M059J (cell line): ENCODE measurements at places on chromosomes 7 and 10.

GRCh38 chr7:86785641-86786040 lies 141.9 kb downstream of the GRM3 start:
- DNase-seq: no peak

DNA sequence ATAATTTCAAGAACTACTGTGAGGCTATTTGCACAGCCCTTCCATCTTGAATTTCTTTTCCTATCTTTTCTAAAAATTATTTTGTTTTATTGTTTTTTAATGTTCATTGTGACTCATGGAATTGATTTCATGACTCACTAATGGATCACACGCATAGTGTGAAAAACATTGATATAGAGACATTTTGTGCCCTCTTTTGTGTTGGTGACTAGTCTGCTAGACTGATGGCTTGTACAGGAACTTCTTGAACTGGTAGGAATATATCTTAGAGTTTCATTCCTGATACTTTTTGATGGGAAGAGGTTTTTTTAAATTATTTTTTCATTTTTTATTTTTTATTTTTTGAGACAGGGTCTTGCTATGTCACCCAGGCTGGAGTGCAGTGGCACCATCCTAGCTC lies 12.6 kb upstream of the NOC3L start:
- no peak for DNase-seq

DNA sequence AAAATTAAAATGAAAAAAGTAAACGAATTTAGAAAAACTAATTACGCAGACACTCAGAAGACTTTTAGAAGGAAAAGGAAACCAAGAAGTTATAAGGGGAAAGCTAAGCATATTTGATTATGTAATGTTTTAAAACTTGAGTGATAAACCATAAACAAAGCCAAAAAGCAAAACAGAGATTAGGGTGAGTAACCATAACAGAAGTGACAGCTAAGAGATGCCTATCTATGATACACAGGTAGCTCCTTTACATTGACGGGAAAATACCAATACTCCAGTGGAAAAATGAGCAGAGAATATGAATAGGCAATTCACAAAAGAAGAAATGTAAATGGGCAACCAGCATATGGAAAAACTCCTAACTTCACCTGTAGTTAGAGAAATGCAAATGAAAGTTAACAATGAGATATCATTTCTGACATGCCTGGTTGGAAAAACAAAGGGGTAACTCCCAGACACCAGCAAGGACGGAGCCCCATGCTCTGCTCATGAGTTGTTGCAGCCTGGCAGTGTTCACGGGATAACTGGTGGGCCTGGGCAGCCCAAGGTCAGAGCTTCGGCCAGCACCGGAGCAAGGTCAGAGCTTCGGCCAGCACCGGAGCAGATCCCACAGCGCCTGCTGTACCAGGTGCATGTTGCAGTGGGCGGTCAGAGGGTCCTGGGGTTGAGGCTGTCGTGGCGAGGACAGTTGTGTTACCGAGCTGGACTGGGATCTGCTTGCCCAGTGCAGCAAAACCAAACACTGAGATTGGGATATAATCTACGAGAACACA lies 58.9 kb downstream of the ALOX5 start:
- DNase-seq: no peak

GRCh38 chr7:120806669-120807068 lies 51.3 kb downstream of the TSPAN12 start:
- no peak for DNase-seq

GRCh38 chr7:94514140-94514889 lies 4.7 kb downstream of the CASD1 start:
- no peak for DNase-seq

DNA sequence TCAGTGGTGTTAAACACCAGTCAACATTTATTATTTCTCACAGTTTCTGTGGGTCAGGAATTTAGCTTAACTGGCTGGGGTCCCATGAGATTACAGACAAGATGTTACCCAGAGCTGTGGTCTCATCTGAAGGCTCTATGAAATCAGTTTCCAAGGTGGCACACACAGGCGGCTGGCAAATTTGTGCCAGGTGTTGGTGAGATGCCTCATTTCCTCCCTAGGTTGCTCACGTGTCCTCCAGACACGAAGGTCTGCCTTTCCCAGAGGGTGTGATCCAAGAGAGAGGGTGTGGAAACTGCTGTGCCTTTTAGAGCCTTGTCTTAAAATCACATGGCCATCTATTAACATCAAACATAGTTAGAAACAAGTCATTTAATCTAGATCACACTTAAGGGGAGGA lies 209.0 kb downstream of the JCAD start:
- no peak for DNase-seq

DNA sequence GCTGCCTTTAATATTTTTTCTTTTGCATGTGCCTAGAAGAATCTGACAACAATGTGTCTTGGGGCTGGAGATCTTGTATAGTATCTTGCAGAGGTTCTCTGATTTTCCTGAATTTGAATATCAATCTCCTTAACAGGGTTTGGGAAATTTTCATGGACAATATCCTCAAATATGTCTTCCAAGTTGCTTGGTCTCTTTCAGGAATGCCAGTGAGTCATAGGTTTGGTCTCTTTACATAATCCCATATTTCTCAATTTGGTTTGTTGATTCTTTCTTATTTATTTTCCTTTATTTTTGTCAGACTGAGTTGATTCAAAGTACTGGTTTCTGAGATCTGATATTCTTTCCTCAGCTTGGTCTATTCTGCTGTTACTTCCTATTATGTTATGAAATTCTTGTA lies 208.7 kb upstream of the GLI3 start:
- no peak for DNase-seq

- no peak for DNase-seq
These were observed 229.6 kb downstream of the TMEM26 start for GRCh38 chr10:61223576-61223975.

DNA sequence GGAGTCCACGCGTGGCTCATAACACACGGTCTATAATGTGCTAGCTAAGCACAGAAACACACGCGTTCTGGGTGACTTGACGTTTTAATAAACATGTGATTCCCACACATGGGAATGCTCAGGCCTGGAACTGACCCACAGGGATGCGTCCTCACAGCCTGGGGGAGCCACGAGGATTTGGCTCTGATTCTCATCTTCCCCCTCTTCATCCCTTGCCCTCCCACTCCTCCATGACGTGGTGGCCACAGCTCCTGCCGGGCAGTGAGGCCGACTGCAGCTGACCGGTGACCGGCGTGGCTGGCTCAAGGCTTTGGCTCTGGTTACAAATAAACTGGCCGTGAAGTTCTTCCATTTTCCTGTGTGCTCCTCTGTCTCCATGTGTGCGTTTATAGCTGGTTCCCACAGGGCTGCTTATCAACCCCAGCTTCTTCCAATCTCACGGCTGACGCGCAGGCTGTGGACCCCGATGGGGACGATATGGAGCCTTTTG lies 40.9 kb upstream of the KLF6 start:
- peak; percentile 74 for DNase-seq

DNA sequence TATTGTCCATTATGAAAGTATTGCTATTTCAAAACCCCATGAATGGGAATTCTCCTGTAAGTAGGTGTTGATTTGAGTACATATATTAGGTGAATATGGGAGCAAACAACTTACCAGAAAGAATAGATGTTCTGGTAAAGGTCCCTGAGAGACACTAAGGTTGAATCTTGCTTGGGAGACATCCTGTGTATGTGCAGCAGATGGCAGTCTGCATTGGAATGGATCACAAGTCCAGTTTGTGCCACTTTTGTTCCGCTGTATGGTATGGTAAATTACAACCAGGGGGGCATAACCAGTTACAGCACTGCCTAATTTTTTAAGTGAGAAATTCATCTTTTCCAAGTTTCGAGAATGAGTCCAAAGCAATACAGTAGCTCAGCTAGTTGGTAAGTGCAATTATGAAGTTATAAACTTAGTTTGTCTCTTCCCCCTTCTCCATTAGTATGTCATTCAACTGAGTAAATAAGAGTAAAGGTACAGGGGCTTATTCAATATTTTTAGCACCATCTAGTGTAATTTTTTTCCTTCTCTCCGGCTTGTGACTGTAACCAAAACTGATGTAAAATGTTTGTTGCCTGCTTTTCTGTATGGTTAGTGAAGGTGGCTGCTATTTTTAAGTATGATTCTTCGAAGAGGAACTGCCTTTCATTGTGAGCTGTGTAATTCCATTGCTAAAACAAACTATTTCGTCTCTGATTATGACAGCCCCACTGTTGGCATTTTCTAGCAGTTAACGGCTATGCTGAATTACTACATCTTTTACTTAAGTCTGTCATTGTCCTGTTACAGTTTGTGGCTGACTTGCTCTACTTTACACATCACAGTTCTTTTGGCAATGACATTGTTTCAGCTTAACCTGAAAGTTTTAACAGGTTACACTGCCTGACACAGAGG lies 2.8 kb downstream of the MCU start:
- peak; percentile 55 for DNase-seq

DNA sequence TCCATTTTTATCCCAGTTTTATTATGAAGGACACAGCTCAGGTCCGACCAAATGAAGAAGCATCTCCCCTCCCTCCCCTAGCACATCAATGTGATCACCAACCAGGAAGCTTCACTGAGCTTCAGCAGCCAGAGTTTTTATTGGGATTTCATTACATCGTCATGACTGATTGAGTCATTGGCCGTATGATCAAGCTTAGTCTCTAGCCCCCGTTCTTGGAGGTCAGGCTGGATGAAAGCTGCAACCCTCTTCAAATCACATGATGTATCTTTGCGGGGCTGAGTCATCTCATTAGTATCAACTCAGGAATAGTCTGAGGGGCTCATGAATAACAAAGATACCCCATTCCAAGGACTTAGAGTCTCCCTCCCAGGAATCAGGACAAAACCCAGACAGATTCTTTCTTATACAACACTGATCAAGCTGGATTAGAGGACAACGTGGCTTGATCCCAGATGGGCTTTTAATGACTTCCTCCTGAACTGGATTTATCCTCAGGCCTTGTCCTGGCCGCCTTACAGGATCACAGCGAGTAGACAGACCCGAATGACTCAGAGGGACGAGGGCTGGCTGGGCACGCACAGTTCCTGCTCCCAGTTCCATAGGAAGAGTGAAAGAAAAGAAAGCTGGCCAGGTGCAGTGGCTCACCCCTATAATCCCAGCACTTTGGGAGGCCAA lies 14.5 kb downstream of the LIMK1 start:
- peak; percentile 99 for DNase-seq

DNA sequence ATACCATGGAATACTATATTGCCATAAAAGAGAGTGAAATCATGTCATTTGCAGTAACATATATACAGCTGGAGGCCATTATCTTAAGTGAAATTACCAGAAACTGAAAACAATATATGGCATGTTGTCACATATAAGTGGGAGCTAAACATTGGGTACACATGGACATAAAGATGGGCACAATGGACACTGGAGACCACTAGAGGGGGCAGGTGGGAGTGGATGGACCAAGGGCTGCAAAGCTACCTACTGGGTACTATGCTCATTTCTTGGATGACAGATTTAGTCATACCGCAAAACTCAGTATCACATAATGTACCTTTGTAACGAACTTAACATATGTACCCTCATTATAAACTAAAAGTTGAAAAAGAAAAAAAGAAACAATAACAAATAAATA lies 1167.6 kb downstream of the NXPH1 start:
- DNase-seq: no peak

GRCh38 chr7:1218541-1219165 lies 14.0 kb upstream of the UNCX start:
- no peak for DNase-seq

GRCh38 chr10:70980687-70981086 lies 92.3 kb upstream of the PCBD1 start:
- no peak for DNase-seq

GRCh38 chr10:131743190-131744151 lies 157.3 kb upstream of the PPP2R2D start:
- DNase-seq: peak; percentile 34

DNA sequence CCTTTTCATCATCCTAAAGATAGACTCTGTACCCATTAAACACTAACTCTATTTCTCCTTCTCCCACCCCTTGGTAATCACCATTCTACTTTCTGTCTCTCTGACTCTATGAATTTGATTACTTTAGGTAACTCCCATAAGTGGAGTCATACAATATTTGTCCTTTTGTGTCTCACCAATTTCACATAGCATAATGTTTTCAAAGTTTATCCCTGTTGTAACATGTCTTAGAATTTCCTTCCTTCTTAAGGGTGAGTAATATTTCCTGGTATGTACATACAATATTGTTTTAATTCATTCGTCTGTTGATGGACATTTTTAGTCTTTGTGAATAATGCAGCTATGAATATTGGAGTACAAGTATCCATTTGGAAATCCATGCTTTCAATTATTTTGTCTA lies 50.9 kb upstream of the CDCA7L start:
- DNase-seq: no peak

DNA sequence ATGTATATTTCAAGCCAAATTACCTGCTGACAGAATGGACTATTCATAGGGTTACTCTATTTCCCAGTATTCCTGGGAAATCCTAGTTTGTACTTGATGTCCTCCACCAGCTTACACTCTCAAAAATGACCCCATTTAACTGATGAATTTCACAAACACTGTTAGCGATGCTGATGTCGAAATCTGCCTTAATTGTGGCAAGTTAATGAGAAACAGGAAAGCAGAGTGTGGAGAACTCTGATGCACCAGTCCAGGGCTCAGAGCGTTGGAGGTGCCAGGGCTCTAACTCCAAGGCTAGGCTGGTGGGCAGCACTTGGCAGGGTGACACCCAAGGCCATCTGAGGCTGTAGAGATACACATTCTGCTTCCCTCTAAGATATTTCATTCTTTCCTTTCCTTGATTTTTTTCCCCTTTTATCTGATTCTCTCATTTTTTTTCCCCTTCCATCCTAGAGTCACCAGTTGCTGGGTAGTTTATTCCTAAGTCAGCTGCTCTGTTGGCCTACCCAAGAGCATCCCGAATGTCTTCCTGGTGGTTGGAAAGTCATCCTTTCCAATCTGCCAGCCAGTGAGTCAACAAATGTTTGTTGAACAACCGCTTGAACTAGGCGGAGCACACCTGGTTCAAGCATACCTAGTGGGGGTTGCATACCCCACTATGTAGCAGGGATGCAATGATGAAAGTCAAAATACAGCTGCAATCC lies 525.0 kb upstream of the NRP1 start:
- no peak for DNase-seq

GRCh38 chr10:80878330-80878729 lies 340.6 kb downstream of the SH2D4B start:
- DNase-seq: no peak

DNA sequence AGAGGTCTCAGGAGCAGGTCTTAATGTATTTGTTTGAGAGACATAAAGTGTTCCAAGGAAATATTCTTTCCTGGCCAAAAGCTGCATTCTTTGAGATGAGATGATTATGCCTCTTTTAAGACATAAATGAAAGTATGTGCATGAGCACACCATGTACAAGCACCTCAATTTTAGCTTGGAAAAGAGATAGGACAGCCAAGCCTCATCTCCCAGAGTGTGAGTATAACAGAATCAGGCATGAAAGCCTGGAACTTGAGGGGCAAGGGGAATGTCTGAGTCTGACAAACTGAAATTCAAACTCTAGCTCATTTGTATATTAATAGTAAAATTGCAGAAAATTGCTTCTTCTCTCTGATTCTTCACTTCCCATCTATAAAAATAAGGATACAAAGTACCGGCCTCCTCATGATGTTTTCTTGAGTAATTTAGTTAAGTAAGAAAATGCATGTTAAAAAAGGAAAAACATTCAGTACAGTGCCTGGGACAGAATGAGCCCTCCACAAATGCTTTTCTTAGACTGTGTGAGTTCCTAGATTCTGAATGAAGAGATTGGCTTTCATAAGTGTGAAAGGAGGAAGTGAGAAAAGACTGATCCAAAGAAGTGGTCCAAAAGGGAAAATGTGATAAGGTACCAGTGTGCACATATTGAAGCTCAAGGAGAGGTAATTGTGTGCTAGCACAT lies 1260.9 kb upstream of the SORCS1 start:
- no peak for DNase-seq

- no peak for DNase-seq
These were observed 19.3 kb upstream of the GAD2 start for GRCh38 chr10:26197248-26197647.

- no peak for DNase-seq
These were observed 625.1 kb upstream of the ANKRD30A start for GRCh38 chr10:36500266-36500665.
